ENCODE measurements at places on chromosomes 11 and 22. TPM values are rescaled to one million over a fixed set of nuclear protein-coding genes. Genes with fewer than 3 reads are reported as not detected.

The SERPING1 gene
- total RNA-seq = 479 TPM

The SCN2B gene
- total RNA-seq = under 0.01 TPM

The ABCC8 gene
- total RNA-seq = 3.8 TPM

The SLC36A4 gene
- 26.3 TPM for total RNA-seq

The PRRG4 gene
- 25.5 TPM for total RNA-seq

The MRPL21 gene
- total RNA-seq = 51.7 TPM

The PGGHG gene
- 63.9 TPM for total RNA-seq

The ART5 gene
- 1.3 TPM for total RNA-seq

The KCNE3 gene
- 4.7 TPM for total RNA-seq

The CEP126 gene
- total RNA-seq = 14.7 TPM

The SLC22A9 gene
- total RNA-seq = not detected

The OR56A1 gene
- total RNA-seq = not detected

The TMPRSS5 gene
- total RNA-seq = 4.9 TPM

The MMP8 gene
- not detected for total RNA-seq

The H19 gene
- total RNA-seq = 209 TPM

The ZNF214 gene
- 6.9 TPM for total RNA-seq

The ADAMTS15 gene
- total RNA-seq = 21.9 TPM

The OLFML1 gene
- total RNA-seq = 4.6 TPM

The NLRP10 gene
- not detected for total RNA-seq

The MMP12 gene
- not detected for total RNA-seq

The OR4A16 gene
- not detected for total RNA-seq

The OR4S2 gene
- total RNA-seq = not detected

The CRKL gene
- 42.3 TPM for total RNA-seq

The GAL3ST1 gene
- total RNA-seq = 1.3 TPM

The CDC42EP1 gene
- total RNA-seq = 13.8 TPM

The OR5B21 gene
- total RNA-seq = not detected

The CASP1 gene
- 15.4 TPM for total RNA-seq

The CCDC87 gene
- total RNA-seq = 0.15 TPM

The PTPRJ gene
- total RNA-seq = 14.7 TPM

The MOV10L1 gene
- total RNA-seq = 0.44 TPM

The TBX1 gene
- total RNA-seq = 0.96 TPM

The PIH1D2 gene
- total RNA-seq = 5.4 TPM

The SAA4 gene
- total RNA-seq = 5.6 TPM

The BACE1-AS gene
- 8.9 TPM for total RNA-seq

The IMMP1L gene
- 27.2 TPM for total RNA-seq

The EFCAB6 gene
- total RNA-seq = 3.0 TPM
